ENCODE measurements at places on chromosomes 13 and 19. TPM values are rescaled to one million over a fixed set of nuclear protein-coding genes. Genes with fewer than 3 reads are reported as not detected.

The CEACAM21 gene
- 1.3 TPM for polyA plus RNA-seq

GRCh38 chr19:42693760-42694350, 46.4 kb downstream of the PSG3 start:
- no peak for DNase-seq

DNA sequence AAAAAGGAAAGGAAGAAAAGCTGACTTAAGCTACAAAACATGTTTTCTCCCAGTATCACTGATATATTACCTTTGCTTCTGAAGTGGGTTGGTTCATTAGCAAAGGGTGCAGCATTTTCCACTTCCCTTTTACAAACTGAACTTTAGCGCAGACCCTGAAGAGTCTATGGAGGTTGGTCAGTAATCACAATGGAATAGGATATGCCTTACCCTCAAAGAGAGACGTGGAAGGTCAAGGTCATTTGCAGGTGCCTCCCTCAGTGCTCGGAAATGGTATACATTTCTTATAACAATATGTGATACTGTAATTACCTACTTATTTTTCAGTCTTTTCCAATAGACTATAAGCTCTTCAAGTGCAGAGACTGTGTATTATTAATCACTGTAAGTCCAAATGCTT, 21.9 kb upstream of the MED4 start:
- no peak for DNase-seq

DNA sequence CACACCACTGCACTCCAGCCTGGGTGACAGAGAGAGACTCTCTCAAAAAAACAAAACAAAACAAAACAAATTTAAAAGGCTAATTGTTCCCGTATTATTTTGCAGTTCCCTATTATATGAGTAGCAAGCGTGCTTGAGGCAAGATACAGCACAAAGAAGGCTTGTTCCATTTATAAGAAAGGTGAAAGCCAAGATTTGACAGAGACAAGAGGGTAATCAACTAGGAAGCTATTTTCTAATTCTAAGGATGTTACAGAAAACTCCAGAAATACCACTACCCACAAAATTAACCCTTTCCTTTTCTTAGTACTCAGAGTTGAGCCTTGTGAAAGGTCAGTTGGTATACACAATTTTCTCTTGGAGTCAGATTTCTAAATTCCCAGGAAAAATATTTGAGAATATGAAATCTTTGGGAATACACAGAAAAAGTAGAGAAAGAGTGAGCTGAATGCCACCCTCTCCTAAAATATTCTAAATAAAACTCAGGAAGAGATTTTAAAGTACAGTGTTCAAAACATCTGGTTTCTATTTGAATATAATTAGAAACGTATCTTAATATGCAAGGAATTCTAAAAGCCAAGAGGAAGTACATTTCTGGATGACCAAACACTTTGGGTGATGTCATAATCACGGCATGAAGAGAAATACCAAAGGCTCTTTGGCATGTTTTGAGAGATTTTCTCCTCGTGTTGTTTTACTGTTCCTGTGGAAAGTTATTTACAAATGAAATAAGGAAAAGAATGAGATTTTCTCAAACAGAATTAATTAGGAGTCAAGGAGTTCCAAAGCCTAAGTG, 63.0 kb upstream of the FLT1 start:
- DNase-seq: no peak
